ENCODE measurements at places on chromosomes 2 and 18.

DNA sequence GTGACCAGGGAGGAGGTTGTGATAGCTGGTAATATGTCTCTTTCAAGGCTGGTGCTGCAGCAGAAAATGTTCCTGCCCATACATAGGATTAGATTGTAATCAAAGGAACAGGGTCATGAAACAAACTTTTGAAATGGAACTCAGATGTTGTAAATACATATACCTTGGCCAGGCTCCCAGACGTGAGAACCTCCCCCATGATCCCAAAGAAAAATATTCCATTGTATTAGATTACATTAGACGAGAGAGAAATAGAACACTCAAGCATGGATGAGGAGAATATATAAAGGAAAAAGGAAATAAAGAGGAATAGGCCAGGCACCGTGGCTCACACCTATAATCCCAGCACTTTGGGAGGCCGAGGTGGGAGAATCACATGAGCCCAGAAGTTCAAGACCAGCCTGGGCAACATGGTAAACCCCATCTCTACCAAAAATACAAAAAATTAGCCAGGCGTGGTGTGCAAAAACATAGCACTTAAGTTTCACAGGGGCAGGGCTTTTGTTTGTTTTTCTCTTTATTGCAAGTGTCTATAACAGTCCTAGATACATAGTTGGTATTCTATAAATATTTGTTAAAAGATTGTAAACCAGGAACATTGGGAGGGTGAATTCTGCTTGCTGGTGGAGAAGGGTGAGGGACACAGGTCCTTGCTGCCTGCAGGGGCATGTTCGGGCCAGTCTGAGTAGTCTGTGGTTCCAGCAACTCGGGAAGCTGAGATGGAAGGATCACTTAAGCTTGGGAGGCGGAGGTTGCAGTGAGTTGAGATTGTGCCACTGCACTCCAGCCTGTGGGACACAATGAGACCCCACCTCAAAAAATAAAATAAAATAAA is 52.8 kb downstream of the RPL37A start:
- no peak for DNase-seq

GRCh38 chr2:2575181-2575577 is 244.1 kb upstream of the MYT1L start:
- no peak for DNase-seq

GRCh38 chr2:165513479-165513878 is 44.0 kb downstream of the CSRNP3 start:
- no peak for DNase-seq

GRCh38 chr2:127039387-127040031 is 67.4 kb downstream of the BIN1 start:
- DNase-seq, result no peak

- DNase-seq, result no peak
Observed at GRCh38 chr2:44163777-44164176, 4.9 kb upstream of the PPM1B start.

GRCh38 chr18:52325997-52326396 is 14.0 kb upstream of the DCC start:
- DNase-seq, result no peak

GRCh38 chr18:36281936-36282335 is 15.6 kb upstream of the FHOD3 start:
- DNase-seq, result no peak

DNA sequence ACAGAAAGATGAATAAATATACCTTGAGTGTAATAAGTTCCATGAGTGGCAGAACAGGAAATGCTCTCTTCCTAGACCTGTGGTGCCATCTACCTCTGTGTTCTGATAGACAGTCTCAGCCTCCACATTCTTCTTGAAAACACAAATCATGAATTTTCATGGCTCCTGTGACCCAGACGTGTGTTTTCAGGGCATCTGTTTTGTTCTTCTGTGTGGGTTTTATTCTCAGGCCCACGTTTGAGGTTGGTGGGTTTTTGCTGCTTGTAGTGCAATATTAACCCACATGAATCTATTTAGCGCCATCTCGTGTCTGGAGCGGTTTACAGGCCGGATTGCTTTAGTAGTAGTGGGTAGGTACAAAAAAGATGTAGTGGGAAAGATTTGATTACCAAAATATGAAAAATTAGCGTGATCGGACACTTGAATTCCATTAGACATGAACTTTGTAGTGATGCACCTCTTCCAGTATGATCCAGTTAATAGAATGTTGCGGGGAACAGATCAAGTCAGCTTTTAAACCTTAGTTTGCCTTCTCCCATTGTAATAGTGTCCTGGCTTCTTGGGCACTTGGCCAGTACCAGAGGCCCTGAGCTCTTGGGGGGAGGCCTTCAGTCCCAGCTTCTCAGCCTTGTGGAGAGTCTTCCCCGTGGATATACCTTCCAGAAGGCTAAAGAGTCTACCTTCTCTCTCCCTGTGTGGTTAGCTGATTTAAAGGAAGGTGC is 256.5 kb downstream of the TPGS2 start:
- DNase-seq, result no peak

- no peak for DNase-seq
Observed at GRCh38 chr2:23533338-23533695, 148.3 kb downstream of the KLHL29 start.

GRCh38 chr18:2978661-2979106 is 34.3 kb downstream of the LPIN2 start:
- DNase-seq, result no peak

- DNase-seq, result no peak
Observed at GRCh38 chr2:17164550-17164949, 353.7 kb downstream of the RAD51AP2 start.

DNA sequence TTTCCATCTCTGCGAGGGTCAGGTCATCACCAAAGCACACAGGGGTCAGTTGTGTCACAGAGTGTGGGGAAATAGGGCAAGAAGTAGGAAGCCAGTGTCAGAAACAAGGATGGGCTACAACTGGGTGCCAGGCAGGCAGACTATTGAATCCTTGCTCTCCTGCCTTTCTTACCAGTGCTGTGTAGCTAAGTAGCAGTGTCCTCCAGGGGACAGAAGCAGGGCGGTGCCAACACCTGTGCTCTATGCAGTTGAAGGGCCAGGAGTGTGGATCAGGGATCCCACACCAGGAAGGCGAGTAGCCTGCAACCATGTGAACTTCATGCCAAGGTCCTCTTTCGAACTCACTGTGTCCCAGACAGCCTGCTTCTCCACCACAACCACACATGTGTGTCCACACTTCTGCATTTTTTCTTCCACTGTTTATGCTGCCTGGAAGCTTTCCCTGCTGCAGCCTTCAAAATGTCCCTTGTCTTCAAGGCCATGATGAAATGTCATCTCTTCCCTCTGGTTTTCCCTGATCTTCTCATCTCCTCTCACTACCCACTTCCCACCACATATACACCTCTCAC is 25.4 kb upstream of the REG3G start:
- DNase-seq, result no peak

DNA sequence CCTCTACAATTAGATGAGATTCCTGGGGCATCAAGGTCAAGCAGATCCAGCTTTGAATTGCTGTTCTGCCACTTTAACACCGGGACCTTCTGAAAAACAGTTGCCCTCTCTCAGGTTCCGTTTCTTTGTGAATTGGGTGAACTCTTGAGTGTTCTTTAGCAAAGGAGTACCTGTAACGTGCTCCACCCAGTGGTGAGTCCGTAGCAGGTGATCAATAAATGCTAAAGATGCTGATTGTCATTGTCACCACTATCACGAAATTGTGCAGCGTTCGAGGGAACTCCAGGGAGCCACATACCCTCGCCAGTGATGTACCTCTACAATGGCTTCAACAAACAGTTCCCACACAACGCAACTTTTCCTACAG is 81.9 kb downstream of the TCF7L1 start:
- no peak for DNase-seq

DNA sequence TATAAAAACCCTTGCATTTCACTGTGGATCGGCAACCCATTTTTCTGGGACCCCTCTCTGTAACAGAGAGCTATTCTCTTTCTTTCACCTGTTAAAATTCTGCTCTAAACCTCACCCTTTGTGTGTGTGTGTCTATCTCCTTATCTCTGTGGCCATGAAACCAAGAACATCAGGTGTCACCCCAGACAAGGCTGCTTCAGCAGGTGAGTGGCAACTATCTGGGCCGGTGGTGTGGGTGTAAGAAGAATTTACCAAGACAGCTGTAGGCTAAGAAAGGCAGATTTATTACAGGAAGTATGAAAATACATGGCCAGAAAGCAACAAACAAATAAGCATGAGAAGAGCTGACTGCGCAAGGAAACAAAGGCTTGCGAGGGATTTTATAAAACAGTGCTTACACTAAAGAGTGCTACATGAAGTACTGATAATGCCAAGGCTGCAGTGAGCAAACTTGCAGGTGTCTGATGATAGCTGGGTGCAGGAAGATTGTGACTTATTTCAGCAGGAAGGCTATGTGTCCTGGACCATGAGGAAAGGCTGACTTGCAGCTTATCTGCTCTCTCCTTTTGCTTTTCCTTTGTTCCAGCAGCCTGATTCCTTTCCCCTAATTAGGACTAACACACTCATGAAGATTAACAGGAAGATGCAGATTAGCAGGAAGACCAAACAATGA is 421.1 kb downstream of the PTH2R start:
- no peak for DNase-seq

- no peak for DNase-seq
Observed at GRCh38 chr2:188385857-188386256, 94.2 kb downstream of the GULP1 start.

DNA sequence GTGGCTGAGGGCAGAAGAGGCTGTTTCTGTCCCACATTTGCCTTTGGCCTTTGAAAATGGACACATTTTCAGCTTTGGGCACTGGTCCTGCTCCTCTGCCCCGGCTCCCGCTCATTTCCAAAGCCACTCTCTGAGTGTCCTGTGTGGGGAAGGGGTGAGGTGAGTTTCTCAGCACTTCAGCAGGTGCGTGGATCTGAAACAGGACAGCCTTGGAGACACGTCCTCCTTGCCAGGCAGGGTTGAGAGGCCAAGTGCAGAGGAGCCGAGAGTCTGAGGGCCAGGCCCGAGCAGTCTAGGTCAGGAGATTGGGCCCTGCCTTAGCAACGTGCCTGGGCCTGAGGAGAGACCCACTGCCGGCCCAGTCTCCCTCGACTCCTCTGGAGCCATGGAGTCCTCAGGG is 21.9 kb upstream of the ALPI start:
- no peak for DNase-seq

DNA sequence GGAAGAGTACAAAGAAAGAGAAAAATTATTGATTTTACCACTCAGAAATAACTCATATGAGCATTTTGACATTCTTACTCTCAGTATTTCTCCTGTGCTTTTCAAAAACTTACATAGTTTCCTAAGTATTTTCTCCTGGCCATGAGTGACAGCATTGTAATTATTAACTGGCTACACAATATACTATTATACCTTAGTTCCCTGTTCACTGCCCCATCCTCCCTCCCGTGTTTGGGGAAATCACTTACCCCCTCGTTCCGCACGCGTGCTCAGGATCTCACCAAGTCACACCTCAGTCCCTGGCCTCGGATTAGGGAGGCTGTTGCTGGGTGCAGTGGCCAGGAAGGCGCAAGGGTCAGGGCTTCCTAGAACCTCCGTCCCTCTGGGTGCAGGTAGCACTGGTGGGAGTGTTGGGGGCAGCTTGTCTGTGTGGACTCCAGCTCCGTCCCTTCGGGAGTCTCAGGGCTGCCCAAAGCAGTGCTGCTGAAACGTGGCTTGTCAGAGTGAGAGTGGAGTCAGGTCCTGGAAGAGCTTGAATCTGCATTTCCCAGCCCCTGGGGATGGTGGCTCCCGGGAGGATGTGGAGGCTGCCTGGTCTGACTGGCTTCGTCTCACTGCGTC is 23.2 kb downstream of the ATG4B start:
- DNase-seq, result no peak

DNA sequence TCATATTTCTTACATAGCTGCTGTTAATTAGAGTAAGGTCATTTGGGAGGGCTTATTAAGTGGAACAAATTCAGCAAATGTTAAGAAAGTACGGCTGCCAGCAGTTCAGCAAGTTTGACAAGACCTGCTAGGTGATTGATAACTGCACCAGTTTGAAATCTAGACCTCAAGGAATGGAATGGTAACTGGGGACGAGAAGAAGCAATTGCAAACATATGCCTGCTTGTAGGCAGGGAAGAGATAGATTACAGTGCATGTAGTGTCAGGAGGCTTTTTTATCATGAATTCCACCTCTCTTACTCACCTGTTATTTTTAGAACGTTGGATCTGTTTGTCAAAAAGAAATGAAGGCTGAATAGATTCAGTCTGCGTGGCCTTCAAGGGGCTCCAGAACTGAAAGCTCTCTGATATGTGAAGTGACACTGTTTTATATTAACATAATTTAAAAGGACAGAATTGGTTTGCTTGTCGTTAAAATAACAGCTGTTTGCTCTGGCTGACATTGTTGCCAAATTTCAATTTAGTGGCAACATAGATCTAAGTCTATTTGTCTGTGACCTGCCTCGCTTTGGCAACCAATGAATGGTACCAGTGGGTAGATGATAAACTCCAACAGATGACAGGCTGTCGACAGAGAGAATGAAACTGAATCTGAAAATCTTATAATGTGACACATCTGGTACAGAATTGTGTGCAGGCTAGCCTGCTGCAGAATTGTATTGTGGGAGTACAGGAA is 199.3 kb downstream of the ZNF407 start:
- no peak for DNase-seq

DNA sequence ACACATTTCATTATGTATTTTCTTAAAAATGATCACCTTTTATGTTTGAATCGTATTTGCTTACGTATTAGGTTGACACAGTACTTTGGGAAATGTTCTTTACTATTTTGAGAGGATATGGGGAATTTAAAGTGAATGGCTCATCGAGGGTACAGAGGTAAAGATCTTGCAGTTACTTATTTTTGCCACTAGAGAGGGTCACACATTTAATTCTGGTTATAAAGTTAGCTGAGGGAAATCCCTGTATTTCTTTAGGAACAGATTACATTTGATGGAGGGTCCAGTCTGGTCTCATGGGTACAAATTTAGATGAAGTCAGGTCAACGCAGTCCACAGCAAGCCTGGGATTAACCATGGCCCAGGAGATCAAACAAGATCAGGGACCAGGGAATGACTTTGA is 24.5 kb downstream of the DYNC2LI1 start:
- no peak for DNase-seq

- no peak for DNase-seq
Observed at GRCh38 chr2:8625399-8626300, 56.2 kb upstream of the ID2 start.

DNA sequence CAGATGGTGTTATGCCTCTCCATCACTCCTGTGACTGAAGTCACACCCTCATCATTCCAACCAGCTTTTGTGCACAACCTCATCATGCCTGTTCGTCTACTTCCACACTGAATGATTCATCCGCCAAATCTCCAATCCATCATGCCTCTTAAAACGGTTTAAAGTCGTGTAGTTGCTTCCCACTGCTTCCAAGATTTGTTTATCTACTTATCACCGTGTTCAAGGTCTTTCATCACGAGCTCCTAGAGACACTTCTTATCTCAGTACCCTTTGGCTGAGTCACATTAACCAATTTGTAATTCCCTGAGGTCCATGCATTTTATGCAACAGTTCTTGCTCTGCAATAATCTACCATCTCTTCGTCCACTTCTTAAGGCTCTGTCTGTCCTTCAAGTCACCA is 592.3 kb upstream of the ID2 start:
- no peak for DNase-seq

- DNase-seq, result no peak
Observed at GRCh38 chr2:150491430-150491829, 4.0 kb upstream of the RND3 start.
